Hypothalamus (tissue), 51 donors: ENCODE measurements at places on chromosomes 6 and 20.

DNA sequence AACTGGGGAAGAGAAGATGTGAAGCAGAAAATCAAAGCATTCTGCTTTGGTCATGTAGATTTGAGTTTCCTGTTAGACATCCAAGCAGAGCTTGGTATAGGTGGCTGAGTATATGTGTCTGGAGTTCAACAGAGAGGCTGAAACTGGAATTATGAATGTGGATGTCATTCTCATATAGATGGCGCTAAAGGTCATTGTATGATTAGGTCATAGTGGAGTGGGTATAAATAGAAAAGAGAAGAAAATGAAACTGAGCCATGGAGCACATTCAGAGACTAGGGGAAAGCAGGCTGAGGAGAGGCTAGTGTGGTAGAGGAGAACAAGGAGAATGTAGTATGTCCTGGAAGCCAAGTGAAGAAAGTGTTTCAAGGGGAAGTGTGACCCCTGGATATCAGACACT, 295.6 kb upstream of the PLN start:
- no peak for DNase-seq

DNA sequence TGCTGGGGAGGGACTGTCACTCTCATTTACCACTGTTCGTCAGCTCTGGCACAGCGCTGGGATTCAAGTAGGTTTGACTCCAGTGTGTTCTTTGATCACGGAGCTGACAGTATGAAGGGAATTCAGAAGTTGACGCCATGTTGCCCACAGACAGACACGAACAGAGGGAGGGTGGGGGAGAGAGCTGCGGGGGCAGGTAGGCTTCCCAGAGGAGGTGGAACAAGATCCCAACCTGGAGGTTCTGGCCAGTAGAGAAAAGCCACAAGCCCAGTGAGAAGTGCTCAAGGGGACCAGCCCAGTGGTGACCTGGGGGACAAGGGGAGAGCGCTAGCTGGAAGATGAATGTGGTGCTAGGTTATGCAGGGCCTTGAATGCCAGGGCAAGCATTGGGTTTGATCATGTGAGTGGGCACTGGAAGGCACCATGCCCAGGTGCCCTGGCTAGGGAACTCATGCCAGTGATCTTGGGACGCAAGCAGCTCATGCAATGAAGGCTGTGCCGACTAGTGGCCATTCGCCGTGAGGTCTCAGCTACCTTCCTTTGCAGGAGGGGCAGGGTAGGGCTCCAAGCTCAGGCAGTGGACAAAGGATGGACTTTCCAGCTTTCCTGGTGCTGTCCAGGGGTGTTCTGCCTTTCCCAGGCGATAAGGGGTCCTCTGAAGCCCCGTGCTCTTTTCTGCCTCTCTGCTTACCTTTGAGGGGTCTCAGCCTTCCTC, 50.4 kb upstream of the APCDD1L start:
- no peak for DNase-seq

DNA sequence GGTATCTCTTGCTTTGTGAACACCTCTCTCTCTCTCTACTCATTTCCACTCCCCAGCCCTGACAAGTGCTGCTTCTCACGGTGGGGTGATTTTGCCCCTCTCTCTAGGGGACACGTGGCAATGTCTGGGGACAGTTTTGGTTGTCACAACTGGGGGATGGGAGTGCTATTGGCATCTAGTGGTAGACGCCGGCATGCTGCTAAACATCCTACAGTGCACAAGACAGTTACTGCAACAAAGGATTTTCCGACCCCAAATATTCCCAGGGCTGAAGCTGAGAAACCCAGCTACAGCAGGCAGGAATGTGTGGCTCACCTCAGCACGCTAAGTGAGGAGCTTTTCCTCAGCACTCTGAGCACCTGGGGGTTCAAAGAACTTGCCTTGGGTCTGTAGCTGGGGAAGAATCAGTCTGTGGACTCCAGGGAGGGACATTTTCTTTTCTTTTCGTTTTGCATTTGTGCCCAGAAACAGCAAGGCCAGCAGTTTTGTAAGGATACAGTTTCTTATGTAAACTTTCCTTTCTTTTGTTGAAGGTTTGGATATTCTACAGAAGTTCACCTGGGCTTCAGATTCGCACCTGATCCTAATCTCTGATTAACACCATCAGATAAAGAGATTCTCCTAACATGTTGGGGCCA, 246.9 kb upstream of the ZFP64 start:
- DNase-seq, result no peak

GRCh38 chr6:154653385-154653784, 79.8 kb upstream of the SCAF8 start:
- DNase-seq, result no peak

DNA sequence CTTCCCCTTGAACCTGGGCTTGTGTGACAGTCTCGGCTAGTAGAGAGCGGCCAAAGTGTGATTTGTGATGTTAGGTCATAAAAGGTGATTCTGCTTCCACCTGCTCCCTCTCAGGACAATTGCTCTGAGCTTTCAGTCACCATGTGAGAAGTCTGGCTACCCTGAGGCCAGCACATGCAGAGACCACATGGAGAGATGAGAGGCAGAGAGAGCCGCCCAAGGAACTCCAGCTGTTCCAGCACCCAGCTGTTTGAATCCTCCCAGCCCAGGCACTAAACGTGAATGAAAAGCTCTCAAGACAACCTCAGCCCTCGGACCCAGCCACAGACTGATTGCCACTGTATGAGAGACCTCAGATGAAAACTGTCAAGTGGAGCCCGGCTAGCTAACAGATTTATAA, 143.4 kb upstream of the EEF1E1 start:
- DNase-seq, result no peak

GRCh38 chr20:52896348-52896747, 75.8 kb upstream of the TSHZ2 start:
- no peak for DNase-seq

DNA sequence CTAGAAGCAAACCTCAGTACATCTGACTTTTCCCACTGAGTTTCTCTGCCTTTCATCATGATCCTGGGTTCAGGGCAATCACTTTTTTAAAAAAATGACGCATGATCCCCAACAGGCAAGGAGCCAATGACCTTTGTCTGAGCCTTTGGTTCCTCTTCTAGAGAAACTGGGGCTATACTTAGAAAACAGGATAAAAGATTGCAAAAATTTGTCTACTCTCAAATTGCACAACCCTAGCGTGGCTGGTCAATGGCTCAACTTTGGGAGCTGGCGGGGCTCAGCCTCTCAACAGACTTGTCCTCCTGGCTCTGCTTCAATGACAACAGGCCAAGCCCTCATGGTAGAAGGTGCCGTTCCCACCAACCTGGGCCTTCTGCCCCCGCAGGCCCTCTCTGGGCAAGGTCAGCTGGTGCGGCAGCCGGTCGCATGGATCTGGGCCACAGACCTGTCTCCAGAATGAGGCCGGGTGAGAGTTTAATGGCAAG, 48.7 kb downstream of the PDYN start:
- DNase-seq, result no peak

DNA sequence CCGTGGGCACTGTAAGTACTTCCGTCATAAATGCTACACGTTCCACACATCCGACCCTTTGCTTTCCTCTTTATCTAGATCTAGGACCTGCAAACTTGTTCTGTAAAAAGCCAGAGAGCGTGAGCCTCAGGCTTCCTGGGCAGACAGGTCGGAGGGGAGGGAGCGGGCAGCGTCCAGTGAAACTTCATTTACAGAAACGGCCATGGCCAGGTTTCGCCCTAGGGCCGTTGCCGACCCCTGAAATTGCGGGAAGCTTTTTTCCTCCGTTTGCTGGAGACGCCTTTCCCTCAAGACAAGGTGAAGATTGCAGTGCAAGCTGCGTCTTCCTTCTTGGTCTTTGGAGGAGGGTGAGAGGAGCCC, 155.4 kb downstream of the DLL1 start:
- no peak for DNase-seq

- DNase-seq, result no peak
Observed at GRCh38 chr20:32227306-32227705, 19.6 kb downstream of the POFUT1 start.

GRCh38 chr6:1739680-1740079, 130.0 kb downstream of the FOXC1 start:
- no peak for DNase-seq

GRCh38 chr20:22353586-22353985, 230.8 kb downstream of the FOXA2 start:
- DNase-seq, result no peak

DNA sequence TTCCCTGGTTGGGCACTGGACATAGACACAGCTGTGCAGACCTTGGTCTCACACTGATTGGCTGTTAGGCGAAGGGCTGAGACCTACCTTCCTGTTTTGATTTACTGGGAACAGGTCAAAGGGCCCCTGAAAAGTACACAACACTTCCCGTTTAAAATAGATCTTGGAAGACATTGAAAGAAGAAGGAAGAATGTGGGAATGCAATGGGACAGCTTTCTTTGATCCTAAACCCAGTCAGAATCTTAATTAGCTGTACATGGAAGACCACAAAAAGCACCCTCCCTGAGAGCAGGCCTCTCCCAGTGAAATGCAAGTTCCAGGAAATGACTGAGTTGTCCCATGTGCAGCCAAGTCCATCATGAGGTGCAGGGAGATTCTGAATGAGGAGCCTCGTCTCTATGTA, 83.6 kb upstream of the EXOC2 start:
- DNase-seq, result no peak

- no peak for DNase-seq
Observed at GRCh38 chr6:30882759-30883684, 1.3 kb upstream of the DDR1 start.

GRCh38 chr6:31396422-31397152, 6.8 kb upstream of the MICA start:
- DNase-seq, result peak; percentile 78

GRCh38 chr6:28468056-28468455, 24.8 kb upstream of the ZSCAN23 start:
- DNase-seq, result no peak

- DNase-seq, result no peak
Observed at GRCh38 chr20:52422574-52423336, 231.2 kb upstream of the ZFP64 start.

DNA sequence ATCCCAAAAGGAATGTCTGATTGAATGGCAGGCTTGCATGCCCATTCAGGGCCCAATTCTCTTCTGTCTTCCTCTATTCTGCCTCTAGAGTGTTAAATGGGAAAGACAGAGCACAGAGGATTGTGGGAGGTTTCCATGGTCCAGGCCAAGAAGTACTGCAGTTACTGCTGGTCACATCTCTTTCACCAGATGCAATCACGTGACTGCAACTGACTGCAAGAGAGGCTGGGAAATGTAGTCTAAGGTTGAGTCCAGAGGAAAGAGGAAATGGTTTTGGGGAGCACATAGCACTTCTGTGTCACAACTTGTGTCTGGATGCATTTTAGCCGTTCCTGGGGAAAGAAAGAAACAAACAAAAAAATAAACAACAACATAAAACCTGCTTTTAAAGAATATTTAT, 336.4 kb upstream of the BTBD3 start:
- no peak for DNase-seq

DNA sequence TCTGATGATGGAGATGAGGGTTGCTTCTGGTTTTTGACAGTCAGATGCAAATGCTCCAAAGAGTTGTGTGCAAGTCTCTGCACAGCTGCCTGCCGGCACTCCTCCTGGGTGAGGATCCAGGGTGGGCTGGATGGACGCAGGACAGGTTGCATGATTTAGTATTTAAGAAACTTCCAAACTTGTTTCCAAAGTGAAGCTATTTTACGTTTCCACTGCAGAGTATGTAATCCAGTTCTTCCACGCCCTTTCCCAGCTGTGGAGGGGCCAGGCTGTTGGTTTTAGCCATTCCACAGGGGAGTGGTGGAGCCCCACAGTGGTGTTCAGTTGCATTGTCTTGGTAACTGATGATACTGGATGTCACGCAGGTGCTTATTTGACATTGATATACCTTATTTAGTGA, 157.3 kb downstream of the THBS2 start:
- no peak for DNase-seq
